G401 (cell line): ENCODE measurements at places on chromosomes 6 and 20. TPM values are rescaled to one million over a fixed set of nuclear protein-coding genes. Genes with fewer than 3 reads are reported as not detected.

The HLA-DRB5 gene
- not detected in 2 replicates for total RNA-seq

The MYMX gene
- 0.43 and 8.3 TPM in 2 replicates for total RNA-seq

The MCCD1 gene
- 2.1 TPM in 1 of 2 replicates, not detected in the other for total RNA-seq

The DOK5 gene
- 0.68 TPM in 1 of 2 replicates, not detected in the other for total RNA-seq

The COL9A1 gene
- 16.5 and 24.1 TPM in 2 replicates for total RNA-seq

The MAFB gene
- total RNA-seq: 0.31 and 1.0 TPM in 2 replicates

The LHFPL5 gene
- total RNA-seq: not detected in 2 replicates

The CFAP61 gene
- total RNA-seq: not detected in 2 replicates

The HBS1L gene
- total RNA-seq: 104 and 137 TPM in 2 replicates

The LY6G6F gene
- 1.1 TPM in 1 of 2 replicates, not detected in the other for total RNA-seq

The ZSCAN23 gene
- 0.25 and 0.81 TPM in 2 replicates for total RNA-seq

The SNAI1 gene
- 2.9 and 7.5 TPM in 2 replicates for total RNA-seq

The GGTLC1 gene
- not detected in 2 replicates for total RNA-seq

The DLL1 gene
- 0.18 and 0.51 TPM in 2 replicates for total RNA-seq

The WFDC10B gene
- not detected in 2 replicates for total RNA-seq

The GPR6 gene
- not detected in 2 replicates for total RNA-seq

The WFDC5 gene
- total RNA-seq: not detected in 2 replicates

The CDK19 gene
- 5.2 and 17.2 TPM in 2 replicates for total RNA-seq

The OOEP gene
- not detected in 2 replicates for total RNA-seq

The FOXF2 gene
- 0.68 TPM in 1 of 2 replicates, not detected in the other for total RNA-seq

The JAG1 gene
- 0.06 TPM in 1 of 2 replicates, not detected in the other for total RNA-seq

The HLA-DRA gene
- not detected in 2 replicates for total RNA-seq

The FAM209B gene
- not detected in 2 replicates for total RNA-seq

The TPMT gene
- 10.3 and 13.4 TPM in 2 replicates for total RNA-seq

The IYD gene
- total RNA-seq: not detected in 2 replicates

The SYCP2 gene
- total RNA-seq: 5.0 and 8.6 TPM in 2 replicates

The HLA-DQA2 gene
- total RNA-seq: not detected in 2 replicates

The C6orf163 gene
- 0.34 and 0.80 TPM in 2 replicates for total RNA-seq

The NR2E1 gene
- 0.31 TPM in 1 of 2 replicates, not detected in the other for total RNA-seq

The PDSS2 gene
- total RNA-seq: 17.2 and 17.5 TPM in 2 replicates

The NFATC2 gene
- 0.12 and 0.95 TPM in 2 replicates for total RNA-seq

The HLA-C gene
- 45.5 and 52.0 TPM in 2 replicates for total RNA-seq

The TGM3 gene
- not detected in 2 replicates for total RNA-seq

The KIF16B gene
- total RNA-seq: 5.4 and 23.7 TPM in 2 replicates

The MOG gene
- not detected in 2 replicates for total RNA-seq

The VSX1 gene
- total RNA-seq: not detected in 2 replicates

The NCOA5 gene
- total RNA-seq: 7.4 and 13.7 TPM in 2 replicates

The ZKSCAN4 gene
- total RNA-seq: 3.4 and 6.4 TPM in 2 replicates

The BIRC7 gene
- total RNA-seq: 68.2 and 78.4 TPM in 2 replicates

The TBX18 gene
- total RNA-seq: not detected in 2 replicates

The TBXT gene
- total RNA-seq: 2.2 TPM in 1 of 2 replicates, not detected in the other
